ENCODE measurements at places on chromosomes 5 and 9.

DNA sequence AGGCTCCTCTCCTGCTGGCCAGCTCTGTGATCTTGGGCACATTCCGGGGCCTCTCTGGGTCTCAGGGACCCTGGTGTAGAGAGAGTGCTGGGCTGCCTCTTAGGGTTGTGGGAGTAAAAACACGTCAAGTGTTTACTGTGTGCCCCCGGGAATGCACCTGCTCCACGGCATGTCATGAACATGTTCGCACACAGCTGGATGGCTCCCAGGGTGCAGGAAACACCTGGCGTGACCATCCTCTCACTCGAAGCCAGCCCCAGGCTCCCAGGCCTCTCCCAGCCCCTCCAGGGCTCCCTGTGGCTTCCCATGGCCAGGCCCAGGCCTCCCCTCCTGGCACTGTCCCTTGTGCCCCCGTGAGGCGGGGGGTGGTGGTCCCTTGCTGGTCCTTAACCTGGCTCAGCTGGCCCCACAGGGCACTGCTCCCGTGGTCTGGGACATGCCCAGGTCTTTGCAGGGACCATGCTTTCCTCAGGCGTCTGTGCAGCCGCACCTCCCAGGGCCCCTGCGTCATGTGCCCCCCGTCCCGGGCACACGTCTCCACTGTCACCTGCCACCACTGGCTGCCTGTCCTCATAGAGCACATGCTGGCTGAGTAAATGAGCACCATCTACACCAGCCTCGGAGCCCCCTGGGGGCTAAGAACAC, 44.9 kb downstream of the SLC6A3 start:
- DNase-seq = no peak

DNA sequence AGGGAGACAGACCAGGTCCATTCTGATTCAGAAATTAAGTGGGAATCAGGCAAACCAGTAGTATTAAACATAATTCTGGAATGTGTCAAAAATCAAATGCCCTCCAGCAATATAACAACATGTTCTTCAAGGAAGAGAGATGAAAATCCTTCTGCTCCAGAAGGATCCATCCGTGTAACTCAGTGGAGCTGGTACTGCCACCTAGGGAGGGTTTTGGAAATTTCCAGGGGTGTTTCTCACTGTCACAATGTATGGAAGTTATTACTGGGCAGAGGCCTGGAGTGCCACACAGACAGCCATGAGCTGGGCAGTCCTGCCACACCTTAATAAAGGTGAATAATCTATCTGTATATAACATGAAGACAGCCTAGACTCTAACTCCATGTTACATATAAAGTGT, 87.5 kb downstream of the TTLL11 start:
- no peak for DNase-seq

GRCh38 chr9:137919649-137920141, 42.1 kb downstream of the CACNA1B start:
- no peak for DNase-seq

DNA sequence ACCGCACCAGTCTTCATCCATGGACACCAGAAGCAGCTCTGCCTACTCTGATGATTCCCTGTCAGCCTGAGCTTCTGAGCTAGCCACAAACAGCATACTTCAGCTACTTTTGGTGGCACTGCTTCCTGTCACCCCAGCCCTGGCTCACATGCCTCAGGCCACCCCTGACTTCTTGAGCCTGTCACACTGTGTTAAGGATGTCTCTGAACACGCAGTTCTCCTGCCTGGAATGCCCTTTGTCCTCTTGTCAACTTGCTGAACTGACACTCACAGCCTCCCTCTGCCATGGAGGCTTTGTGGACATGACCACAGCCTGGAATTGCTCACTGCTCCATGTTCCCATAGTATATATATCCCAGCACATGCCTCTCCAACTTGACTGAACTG, 7.2 kb downstream of the MACROH2A1 start:
- no peak for DNase-seq

DNA sequence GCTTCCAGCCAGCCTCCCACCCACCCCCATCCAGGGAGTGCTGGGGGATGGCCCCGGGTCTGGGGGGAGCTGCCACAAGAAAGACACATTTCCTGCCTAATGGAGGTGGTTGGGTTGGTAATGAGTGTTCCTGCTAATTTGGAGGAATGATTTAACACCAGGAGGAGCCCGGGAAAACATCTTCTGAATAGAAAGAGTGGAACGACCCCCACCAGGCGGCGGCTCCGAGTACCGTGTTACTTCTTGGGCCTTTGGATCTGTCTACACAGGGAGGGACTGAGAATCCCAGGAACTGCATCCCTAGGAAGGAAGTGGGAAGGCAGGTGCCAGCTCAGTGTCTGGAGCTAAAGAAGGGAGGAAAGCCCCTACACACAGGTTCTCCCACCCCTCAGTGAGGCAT, 64.6 kb downstream of the TSPAN17 start:
- no peak for DNase-seq

GRCh38 chr9:98913044-98913443, 30.7 kb upstream of the COL15A1 start:
- DNase-seq = no peak

- no peak for DNase-seq
Measured at GRCh38 chr9:127903557-127904475, 4.4 kb upstream of the ST6GALNAC6 start.

- no peak for DNase-seq
Measured at GRCh38 chr5:172943283-172943841, 15.9 kb upstream of the RPL26L1 start.

DNA sequence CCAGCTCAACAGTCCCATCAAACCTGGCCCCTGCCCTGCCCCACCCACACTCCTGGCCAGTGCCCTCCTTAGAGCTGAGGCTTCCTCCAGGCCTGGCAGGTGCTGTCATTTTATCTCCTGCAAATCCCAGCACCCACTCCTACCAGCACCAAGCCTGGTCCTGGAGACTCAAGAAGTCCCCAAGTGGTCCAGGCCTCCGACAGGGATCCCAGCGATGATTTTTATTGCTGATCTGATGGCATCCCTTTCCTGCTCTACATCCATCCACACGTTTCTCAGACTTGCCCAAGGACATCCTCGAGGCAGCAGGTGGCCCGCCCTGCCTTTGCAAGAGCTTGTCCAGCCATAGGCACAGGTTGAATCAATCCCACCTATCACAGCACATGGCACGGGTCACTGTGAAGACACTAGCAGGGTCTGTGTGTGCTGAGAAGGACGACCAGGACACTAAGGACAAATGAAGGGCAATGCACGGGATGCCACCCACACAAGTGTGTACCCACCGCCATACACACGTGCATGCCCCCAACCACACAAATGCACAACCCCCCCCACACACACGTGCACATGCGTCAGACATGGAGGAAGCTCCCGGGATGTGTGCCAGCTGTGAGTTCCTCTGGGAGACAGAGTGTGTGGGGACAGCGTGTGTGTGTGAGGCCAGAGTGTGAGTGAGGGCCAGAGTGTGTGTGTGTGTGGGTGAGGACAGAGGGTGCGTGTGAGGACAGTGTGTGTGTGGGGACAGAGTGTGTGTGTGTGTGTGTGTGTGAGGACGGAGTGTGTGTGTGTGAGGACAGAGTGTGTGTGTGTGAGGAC, 62.4 kb upstream of the UBAC1 start:
- DNase-seq = no peak

GRCh38 chr5:10741661-10742060, 19.4 kb downstream of the DAP start:
- DNase-seq = no peak

DNA sequence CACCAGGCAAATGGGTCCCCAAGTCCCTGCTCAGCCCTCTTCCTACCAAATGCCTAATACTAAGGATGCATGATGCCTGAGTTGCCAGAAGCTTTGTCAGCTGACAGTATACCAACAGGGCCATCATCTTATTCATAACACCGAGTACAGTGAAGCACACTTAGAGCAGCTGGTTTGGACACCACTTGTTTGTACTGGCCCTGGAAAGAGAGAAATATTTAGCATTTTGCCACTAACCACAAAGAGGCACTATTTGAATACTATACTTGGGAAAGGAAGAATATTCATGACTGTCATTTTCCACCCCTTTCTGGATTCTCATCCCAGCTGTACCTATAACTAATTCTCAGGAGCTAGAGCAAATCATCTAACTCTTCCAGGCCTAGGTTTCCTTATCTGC, 364.4 kb upstream of the KIF2A start:
- no peak for DNase-seq

- no peak for DNase-seq
Measured at GRCh38 chr9:134365791-134366222, 39.6 kb downstream of the RXRA start.

DNA sequence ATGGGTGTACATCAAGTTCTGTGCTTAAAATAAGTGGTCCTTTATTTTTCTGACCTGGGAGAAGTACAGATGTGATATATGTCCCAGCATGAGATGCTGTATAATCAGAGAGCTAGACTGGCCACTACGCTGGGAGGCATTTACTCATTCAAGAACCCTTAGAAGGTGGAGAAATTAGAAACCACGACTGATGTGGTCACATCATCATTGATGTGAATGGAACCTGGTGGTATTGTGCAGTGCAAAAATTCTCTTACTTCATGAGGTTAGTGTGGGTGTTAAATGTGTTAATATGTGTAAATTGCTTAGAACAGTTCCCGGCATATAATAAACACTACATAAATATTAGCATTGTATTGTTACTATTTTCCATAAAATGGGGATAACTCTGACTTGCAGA, 69.5 kb upstream of the CKMT2 start:
- DNase-seq = no peak

DNA sequence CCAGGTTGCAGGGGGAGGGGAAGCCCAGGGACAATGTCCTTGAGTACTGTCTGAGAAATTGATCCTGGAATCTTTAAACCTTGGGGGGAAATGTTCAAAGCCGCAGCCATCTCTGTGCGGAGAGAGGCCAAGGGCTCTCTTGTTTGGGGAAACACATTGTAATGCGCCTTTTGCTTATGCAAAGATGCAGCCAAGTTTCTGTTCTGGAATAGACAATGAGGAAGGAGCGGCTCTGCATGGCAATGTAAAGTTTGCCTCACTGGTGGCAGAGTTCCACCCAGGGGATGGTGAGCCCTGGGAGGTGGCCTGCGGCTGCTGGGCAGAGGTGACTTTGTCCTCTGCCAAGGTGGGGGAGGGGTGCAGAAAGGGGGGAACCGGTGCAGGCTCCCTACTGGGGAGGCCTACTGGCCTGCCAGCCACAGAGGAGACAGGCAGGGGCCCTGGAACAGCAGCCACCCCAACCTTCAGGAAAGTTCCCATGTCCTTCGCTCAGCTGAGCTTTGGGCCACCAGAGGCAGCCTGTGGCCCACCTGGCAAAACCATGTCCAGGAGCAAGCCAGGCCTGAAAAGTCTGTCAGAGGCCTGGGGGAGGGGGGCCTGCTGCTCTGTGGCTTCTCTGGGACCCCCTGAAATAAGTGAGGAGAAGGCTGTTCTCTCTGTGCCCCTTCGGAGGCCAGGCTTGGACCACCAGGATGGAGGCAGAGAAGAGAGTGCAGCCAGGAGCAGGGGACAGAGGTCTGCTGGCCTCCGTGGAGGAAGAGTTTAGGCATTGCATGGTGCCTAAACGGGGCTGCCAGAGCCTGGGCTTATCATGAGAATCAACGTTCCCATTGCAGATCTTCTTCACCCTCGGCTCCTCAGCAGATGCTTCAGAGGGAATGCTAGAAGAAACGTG, 127.8 kb downstream of the ZNF354C start:
- DNase-seq = no peak

DNA sequence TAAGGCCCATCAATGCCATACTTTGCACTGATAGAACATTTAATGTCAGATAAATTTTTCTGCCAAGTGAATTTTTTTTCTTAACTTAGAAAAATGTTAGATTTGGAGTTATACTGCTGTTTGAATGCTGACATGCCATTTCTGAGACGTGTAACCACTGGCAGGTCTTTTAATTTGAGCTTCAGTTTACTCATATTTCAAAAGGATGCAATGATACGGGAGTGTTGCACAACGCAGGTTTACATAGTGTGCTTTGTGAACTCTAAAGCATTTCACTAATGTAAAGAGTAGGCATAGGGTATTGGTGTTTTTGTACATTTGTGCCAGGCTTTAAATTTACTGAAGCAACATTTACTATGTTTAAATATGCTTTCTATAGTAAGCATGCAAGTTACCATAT, 4.2 kb downstream of the ZBTB43 start:
- DNase-seq = no peak

DNA sequence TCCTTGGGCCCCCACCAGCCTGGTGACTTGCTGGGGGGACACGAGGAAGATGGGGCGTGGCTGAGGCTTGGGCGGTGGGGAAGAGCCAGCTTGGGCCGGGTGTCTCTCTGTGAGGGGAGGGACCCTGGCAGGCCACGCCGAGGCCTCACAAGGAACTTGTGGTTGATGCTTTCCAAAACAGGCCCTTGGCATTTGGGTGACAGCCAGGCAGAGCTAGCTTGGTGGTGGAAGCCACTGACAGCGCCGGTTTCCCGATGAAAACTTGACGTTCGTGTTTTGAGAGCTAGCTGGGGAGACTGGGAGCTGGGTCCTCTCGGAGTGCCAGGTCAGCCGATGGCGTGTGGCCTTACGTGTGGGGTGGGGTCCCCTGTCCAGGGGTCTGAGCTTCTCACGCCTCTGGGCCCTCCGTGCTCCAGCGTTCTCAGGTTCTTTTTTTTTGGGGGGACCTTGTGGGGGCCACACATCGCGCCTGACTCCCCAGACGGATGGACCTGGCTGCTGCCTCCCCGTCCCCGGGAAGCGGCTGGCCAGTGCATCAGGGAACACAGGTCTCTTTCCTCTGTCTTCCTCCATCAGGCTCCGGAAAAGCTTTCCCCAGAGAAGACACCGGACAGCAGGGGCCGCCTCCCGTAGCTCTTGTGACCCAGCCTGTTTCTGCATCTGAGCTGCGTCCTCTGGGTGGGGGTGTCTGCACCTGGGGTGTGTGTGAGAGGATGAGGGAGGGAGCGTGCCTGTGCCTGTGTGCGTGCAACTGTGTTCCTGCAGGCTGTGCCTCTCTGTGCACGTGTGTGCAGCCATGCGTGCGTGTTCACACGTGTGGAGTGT, 129.3 kb upstream of the LPCAT1 start:
- DNase-seq = peak; percentile 55

DNA sequence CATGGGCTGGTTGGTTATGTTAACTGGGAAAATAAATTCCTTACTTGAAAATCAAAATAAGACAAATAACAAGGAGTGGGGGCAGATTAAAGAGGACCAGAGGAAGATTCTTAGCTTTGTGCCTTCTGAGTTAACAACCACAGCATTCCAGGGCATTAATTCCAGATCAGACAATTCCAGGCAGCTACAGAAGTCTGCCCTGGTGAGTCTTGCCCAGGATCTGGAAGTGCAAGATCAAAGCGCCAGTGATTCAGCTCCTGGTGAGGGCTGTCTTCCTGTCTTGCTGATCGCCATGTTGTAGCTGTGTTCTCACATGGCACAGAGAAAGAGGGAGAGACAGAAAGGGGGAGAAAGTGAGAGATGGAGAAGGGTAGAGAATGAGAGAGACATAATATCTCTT, 65.6 kb downstream of the ANXA2R start:
- no peak for DNase-seq

DNA sequence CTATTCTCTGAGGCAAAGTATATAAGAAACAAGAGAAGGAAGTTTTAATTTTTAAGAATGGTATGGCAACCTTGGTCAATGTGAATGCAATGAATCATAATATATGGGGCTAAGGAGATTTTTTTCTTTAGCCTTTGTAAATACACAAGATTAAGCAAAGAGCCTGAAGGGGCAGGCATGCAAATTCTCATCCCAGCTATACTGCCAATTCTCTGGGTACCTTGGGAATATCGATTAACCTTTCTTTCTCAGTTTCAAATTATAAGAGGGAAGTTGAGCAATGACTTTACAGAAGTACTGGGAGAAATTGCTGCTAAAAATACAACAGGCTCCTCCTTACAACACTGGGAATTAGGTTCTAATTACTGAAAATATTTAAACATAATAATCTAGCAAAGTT, 97.5 kb downstream of the MRPS27 start:
- no peak for DNase-seq

- DNase-seq = no peak
Measured at GRCh38 chr9:69949396-69949795, 94.3 kb upstream of the MAMDC2 start.

- DNase-seq = no peak
Measured at GRCh38 chr5:156778139-156778706, 71.9 kb upstream of the PPP1R2B start.

Measured in naive B cell (primary cell).